MM.1S (cell line): ENCODE measurements at places on chromosomes 11 and 22.

GRCh38 chr22:46437671-46438440, 99.6 kb downstream of the CELSR1 start:
- no peak for DNase-seq

DNA sequence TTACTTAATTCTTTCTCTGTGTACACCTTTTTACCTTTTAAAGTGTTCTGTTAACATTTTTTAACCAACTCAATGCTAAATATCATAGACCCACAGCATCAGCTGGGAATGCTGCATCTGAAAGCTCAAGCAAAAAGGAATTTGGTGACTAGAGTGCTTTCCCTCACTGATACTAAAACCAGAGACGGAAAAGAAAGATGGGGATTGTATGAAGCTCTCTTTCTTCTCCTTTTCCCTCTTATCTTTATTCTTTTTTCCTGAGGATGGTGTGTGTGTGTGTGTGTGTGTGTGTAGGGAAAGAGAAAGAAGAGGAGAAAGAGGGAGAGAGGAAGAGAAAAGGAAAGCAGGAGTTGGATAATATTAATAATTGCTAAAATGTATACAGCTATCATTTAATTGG, 4.1 kb upstream of the SIK2 start:
- no peak for DNase-seq

- DNase-seq, result no peak
Measured at GRCh38 chr11:69357458-69358397, 63.8 kb downstream of the MYEOV start.

- peak; percentile 56 for DNase-seq
Measured at GRCh38 chr22:39527481-39527961, 5.0 kb downstream of the RPS19BP1 start.

DNA sequence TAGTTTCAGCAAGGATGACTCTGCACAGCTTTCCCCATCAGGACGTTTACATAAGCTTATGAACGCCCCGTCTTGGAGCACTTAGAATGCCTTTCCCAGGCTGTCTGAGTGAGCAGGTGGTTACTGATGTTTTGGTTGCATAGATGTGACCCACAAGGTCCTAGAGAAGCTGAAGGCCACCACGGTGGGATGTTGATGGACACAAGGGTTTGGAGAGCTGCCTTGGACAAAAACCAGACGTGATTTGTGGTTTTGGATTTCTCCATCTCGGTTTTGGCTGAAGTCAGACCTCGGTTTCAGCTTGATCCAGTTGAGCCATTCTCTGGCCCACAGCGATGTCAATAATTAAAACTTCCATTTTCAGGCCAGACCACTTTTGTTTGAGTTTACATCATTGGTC, 151.9 kb downstream of the LDLRAD3 start:
- DNase-seq, result no peak

DNA sequence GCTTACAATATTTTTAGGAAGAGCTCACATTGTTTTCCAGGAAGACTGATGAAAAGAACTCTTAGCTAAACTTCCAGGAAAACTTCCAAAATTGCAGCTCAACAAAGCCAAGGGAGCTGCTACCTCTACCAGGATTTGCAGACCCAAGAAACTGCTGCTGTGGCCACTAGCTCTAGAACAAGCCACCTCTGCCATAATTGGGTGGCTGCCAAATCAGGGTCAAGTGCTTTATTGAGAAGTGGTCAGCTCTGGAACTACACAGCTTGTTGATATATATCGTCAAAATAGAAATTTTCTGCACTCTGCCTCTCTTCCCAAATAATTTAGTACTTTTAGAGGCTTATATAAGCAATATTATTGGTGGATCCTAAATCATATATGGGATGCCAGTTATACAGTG, 371.8 kb upstream of the CHORDC1 start:
- DNase-seq, result no peak

DNA sequence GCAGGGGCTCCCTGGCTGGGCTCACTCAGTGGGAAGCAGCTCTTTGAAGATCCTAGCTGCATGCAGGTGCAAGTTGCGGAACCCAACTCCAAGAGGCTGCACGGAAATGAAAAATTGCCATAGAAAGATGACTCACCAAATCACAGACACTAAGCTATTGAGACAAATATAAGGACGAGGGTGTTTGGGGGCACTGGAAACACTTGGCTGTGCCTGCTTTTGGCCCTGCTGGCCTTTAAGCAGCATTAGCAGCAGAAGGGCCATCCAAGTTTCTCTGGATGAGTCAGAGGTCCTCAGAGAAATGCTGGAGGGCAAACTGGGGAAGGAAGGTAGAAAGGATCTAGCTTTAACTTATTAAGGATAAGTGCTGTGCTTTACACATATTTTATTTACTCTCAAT, 282.3 kb downstream of the KIRREL3 start:
- DNase-seq, result no peak

DNA sequence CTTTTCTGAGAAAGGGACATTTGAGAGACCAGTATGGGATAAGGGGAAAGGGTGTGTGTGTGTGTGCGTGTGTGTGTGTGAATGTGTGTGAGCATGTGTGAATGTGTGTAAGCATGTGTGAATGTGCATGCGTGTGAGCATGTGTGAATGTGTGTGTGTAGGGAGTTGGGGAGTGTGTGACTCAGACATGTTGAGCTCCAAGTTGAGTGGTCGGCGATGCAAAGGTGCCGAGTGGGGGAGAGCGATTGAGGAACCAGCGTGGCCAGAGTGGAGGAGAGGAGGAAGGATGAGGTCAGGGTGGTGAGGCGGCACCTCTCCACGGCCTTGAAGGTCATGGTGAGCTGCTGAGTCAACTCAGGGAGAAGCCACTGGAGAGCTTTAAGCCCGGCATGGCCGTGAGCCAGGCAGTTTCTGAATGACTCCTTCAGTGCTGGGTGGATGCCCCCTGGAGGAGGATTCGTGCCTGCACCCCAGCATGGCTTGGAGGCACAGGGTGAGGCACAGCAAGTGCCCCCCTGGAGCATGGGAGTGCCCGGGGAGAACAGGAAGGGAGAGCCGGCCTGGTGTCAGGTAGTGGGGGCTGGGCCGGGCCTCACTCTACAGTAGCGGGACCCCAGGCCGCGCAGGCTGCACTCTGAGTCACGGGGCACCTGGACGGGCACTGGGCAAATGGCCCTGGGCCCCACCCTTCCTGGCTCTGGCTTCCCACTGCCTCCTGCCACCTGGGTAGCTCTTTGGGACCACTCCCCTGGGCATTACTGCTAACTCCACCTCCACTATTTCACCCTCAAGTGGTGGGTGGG, 8.2 kb upstream of the CCDC88B start:
- peak; percentile 56 for DNase-seq

DNA sequence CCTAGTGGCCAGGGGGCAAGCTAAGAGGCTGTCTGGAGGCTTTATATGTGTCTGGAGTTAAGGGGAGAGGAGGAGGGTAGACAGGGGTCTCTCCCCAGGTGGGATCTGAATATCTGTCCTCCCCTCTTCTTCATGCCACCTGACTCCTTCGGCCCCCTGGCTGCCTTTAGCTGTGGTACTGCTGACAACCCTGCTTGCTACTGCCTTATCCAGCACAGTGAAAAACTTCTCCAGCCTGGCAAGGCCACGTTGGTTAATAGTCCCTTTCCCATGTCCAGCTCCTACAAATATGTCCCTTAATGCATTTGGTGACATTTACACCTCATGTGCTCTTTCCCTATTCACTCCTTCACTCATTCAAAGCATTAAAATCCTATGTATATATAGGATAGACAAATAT, 42.4 kb upstream of the NNMT start:
- no peak for DNase-seq

- DNase-seq, result peak; percentile 12
Measured at GRCh38 chr11:8262552-8263108, 1.0 kb downstream of the LMO1 start.

DNA sequence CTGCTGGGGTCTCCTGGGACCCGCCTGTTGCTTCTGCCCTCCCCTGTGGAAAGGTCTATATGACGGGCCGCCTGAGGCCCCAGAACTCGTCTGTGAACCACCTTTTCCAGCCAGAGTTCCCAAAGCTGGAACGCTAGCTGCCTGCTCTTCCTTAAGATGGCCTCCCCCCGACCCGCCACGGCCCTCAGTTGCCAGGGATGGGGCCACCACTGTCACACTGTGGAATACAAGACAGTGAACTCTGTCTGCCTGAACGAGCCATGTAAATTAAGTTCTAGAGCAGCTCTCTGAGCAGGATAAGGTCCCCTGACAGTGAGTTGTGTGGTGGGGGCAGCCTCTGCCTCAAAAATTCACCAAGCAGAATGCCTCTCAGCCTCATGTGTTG, 10.3 kb downstream of the CHADL start:
- no peak for DNase-seq

DNA sequence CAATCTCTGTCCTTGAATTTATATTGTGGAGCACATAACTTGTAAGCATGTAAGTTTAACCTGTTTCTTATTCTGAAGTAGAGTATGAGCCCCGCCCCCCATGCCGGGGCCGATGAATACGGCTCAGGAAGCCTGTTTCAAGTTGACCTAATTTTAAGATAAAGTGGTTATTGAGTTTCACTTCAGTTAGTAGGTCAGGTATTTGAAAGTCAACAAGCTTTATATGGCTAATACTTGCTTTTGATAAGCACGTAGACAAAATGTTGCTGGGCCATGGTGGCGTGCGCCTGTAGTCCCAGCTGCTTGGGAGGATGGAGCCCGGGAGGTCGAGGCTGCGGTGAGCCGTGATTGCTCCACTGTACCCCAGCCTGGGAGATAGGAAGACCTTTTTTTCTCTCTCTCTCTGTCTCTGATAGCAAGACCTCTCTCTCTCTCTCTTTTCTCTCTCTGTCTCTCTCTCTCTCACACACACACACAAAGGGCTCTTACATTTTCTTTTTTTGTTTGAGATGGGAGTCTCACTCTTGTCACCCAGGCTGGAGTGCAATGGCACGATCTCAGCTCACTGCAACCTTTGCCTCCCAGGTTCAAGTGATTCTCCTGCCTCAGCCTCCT, 14.4 kb downstream of the YWHAH start:
- no peak for DNase-seq

DNA sequence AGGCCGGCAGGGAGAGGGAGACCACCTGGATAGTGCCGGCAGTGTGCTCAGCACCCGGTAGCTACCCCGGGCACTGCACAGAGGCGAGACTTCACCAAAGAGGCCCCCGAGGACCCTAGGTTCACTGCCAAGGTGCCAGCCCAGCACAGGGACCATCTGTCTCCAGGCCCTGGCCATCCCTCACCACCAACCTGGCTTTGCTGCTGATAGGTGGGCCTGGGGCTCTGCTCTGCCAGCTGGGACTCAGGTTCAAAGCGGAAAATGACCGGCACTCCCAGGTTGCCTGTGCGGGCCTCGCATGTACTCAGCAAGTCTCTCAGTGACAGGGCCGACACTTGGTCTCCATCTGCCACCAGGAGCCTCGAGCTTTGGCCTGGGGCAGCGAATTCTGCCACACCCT, 812.2 kb downstream of the BRD1 start:
- DNase-seq, result no peak

- DNase-seq, result no peak
Measured at GRCh38 chr11:2166091-2166851, 5.3 kb upstream of the INS start.

- no peak for DNase-seq
Measured at GRCh38 chr11:107691000-107691750, 20.7 kb downstream of the SLN start.

DNA sequence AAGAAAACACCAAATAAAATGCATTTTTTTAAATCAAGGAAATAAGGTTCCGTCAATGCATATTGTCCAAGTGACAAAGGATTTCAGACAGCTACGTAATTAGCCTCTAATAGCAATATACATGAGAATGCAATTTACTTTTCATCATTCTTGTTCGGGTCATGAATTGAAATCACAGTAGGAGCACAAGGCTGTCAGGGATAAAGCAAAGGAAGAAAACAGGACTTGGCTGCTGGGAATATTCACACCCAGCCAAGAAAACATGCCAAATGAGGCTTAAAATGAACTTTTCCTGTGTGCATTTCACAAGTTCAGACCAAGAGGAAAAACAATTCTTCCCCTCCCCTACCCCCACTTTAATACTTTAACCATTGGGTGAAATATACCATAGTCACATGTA, 188.6 kb downstream of the CWF19L2 start:
- DNase-seq, result no peak

- DNase-seq, result no peak
Measured at GRCh38 chr11:46976182-46976854, 39.8 kb downstream of the CSTPP1 start.

DNA sequence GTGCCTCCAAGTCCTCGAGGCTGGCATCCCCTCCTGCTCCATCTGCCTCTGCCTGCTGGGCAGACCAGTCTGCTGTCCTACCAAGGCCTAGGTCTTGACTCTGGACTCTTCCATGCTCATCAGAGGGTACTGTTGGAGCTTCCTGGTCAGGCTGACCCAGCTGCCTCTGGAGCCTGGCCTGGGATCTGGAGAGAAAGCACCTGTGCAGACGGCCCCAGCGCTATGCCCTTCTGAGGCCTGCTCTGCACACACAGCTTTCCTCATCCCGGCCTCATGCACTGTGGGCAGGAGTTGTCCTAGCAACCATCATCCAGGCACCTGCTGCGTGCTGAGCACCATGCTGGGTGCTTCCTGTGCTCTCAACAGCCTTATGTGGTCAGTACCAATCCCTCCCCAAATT, 70.8 kb downstream of the CDKN1C start:
- DNase-seq, result no peak
